ENCODE measurements at places on chromosomes 12 and 14.

GRCh38 chr14:70652871-70653270 lies 11.2 kb downstream of the TTC9 start:
- peak; percentile 22 for DNase-seq

DNA sequence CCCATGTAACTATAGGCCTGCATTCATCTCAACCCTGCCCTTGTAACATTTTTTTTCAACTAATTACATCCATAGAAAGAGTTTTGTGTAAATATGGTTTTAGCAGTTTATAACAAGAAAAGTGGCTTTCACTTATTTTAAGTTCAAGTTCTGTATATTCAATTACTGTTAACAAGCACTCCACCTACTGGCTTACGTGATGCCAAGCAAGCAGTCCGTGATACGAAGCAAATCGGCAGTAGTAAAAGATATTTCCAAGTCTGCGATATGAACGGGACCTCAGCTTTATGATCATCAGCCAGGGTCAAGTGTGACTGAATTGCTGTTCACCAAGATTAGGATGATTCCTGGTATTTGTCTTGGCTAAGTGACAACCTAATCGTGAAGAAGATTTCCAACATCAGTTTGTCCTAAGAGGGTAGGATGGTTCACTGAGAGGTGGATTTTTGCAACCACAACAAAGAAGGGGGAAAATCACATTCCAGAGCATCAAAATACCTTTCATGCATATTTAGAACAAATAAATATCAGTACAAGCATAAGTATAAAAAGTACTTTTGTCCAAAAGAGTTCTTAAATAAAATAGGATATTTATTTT lies 456.2 kb downstream of the FOXG1 start:
- peak; percentile 64 for DNase-seq

DNA sequence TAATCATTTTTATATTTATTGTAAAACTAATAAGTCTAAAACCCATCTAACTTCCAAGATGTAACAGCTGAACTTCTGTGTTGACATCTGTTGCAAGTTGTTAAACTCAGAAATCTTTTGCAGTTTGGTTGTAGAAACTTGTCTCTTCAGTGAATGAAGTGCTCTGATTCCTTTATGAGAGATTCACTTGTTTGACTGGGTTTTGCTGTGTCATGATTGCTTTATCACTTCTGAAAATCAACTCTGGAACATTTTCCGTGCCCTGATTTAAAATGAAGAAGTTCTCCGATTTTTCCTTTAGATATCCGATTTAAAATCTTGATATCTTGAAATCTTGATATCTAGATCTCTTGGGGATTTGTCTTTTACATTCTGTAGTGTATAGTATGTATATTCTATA lies 65.1 kb downstream of the DIP2B start:
- no peak for DNase-seq

- no peak for DNase-seq
Observed at GRCh38 chr12:17215759-17216570, 610.0 kb upstream of the LMO3 start.

GRCh38 chr12:47360771-47361388 lies 281.1 kb upstream of the AMIGO2 start:
- peak; percentile 19 for DNase-seq

GRCh38 chr12:26513363-26514043 lies 318.1 kb downstream of the SSPN start:
- DNase-seq, result no peak

- peak; percentile 8 for DNase-seq
Observed at GRCh38 chr12:115023279-115024265, 339.6 kb upstream of the TBX3 start.

DNA sequence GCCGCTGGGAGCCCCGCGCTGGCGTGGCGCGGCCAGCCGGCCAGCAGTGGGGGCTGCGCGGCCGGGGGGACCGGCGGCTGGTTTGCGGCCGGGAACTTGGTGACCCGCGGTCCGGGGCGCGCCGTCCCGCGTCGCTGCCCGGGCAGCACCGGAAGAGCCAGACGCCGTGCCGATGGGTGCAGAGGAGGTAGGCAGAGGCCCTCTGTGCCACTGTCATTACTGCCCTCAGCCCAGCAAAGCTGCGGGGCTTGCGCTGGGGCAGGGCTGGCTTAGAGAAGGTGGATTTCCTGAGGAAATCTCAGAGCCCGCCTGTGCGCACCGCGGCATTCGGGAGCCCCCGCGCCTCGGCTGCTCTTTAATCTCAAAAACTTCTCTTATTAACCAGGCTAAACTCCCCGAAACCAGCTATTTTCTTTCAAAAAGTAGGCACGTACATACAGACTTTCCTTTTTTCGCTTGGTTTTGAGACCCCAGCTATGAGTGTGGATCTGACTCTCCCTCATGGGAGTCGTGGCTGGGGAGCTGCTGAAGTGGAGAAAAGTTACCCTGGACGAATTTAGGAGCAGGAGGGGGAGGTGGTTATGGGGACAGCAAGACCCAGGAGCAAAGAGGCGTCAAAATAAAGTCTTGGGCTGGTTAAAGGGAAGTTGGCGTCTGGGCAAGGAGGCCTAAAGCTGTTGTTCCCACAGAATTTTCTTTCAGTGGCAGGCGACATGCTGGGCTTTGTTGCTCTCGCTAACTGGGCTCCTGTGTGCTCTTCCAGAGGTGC lies 802 bp downstream of the SUSD6 start:
- DNase-seq, result peak; percentile 47

DNA sequence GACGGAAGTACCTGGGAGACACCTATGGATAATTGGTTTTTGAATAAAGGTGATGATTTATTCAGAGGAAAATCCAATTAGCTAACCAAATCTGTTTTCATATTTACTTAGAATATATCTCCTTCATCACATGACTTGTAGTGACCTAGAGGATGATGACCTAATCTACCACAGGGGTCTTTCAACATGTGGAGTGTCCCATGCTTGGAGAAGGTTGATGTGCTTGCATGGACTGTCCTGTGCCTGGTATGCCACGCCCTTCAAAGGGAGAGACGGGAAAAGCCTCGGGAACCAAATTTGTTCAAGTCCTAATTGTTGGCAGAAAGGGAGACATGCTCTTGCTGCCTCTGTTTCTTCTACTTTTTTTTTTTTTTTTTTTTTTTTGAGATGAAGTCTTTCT lies 11.8 kb upstream of the PAPLN start:
- no peak for DNase-seq

GRCh38 chr12:118317729-118318128 lies 55.0 kb downstream of the TAOK3 start:
- no peak for DNase-seq

GRCh38 chr12:16606201-16606849 lies 363 bp upstream of the LMO3 start:
- DNase-seq, result no peak

DNA sequence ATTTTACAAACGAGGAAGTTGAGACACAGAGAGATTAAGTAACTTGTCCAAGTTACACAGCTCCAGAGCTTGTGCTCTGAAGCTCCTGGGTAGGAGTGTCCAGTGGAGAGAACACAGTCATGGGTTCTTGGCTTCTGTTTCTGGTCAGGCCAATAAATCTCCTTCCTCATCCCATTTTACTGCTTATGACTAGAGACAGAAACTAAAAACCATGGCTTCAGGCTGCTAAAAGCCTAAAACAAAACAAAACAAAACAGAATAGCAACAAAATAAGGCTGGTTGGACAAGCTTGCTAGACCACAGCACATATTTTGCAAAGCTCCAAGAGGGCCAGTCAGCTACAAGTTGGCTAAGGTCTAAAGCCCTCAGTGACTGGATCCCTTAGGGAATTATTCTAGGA lies 49.8 kb downstream of the PTGER2 start:
- no peak for DNase-seq

DNA sequence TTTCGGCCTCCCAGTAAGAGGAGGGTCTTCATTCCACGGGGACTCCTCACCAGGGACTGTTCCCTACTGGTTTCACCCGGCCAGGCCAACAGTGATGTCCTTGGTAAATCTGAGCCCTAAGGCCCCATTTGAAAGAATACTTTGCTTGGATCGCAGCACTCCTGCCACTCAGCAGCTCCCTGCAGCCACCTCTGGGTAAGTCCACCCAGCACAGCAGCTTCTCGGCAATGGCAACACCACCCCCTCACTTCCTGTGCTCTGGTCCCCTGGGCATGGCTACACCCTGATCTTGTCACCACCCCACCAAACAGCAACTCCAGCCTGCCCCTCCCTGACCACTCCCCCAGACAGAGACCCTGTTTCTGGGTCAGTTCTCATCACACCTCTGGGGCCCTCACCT lies 100.3 kb downstream of the SETD3 start:
- DNase-seq, result no peak

GRCh38 chr12:131276501-131277185 lies 322.9 kb downstream of the ADGRD1 start:
- no peak for DNase-seq

GRCh38 chr12:81530352-81530751 lies 228.8 kb downstream of the PPFIA2 start:
- DNase-seq, result no peak

DNA sequence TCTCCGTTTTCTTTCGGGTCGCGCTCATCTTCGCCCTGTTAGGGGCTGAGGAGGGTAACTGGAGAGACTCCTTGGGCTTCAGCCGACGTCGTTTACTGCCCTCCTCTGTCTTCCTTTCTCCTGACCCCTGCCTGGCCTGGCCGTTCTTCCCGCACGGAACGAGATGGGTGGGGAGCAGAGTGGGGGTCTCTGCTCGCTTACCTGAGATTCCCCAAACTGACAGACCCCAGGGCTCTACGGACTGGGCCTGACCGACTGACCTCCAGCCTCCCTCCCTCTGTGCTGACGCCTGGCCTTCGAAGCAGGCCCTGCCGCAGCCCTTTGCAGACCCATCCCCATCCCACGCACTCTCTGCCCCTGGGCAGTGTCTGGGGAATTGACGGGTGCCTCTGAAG lies 439 bp downstream of the GOLGA5 start:
- peak; percentile 18 for DNase-seq

- DNase-seq, result peak; percentile 38
Observed at GRCh38 chr14:21024585-21025370, at the start of gene NDRG2. Gene NDRG2 (minus strand): TSS chr14:21025061. CDS start chr14:21023315, 1,746 bp downstream.

DNA sequence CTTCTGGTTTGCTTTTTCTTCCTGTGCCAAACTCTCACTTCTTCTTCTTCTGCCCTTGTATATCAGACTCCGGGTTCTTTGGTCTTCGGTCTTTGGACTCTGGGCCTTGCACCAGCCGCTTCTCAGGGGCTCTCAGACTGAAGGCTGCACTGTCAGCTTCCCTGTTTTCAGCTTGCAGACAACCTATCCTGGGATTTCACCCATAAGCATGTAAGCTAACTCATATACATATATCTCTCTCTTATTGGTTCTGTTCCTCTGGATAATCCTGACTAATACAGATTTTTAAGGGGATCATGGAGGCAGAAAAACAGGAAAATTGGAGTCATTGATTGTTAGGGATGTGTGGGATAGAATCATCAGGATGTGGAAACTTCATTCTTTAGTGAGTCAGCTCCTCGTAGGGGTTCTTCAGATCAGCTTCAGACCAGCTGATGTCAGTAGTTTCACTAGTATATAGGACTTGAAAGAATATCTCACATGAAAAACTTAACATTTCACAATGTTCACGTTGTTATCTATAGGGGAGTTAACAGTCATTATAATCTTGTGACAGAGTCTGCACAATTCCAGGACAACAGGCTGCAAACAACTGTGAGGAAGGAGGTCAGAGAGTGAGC lies 102.9 kb downstream of the RASSF9 start:
- peak; percentile 17 for DNase-seq

- no peak for DNase-seq
Observed at GRCh38 chr12:111186347-111186746, 182.5 kb downstream of the PHETA1 start.

DNA sequence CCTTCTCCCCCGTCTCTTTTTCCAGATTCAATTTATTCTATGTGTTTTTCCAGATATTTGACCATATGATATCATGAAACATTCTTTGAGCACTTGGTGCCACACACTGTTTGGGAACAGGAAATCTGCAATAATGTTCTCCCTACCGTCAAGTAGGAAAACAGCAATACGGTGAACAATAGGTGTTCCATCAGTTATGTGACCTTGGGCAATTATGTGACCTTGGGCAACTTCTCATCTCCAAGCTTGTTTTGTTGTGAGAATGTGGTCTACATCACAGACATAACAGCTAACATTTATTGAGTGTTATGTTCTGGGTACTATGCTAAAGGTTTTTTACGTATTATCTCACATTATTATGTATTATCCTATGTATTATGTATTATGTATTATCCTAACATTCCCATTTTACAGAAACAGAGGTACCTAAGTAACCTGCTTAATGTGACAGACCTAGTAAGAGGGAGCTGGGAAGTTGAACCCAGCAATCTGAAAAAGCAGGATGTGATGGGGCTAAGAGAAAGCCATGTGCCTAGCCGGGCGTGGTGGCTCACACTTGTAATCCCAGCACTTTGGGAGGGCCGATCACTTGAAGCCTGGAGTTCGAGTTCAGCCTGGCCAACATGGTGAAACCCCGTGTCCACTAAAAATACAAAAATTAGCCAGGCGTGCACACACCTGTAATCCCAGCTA lies 1.2 kb upstream of the NEK9 start:
- DNase-seq, result no peak

GRCh38 chr14:92751819-92752218 lies 3.4 kb upstream of the LGMN start:
- DNase-seq, result no peak

DNA sequence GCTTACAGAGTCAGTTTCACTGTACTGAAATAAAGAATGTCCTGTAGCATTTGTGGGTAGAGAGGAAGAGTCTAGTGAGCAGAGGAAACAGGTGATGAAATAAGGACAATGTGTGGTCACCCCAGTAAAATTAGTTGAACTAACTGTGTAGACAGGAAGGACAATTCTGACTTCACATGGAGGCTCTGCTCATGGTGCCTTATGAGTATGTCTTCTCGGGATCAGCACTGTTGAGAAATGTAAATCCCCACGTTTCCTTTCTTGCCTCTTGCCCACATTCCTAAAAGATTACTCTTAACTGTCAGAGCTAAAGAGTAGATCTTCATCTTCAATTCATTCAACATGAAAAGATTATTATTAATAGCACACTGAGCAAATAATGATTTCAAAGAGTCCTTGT lies 113.2 kb upstream of the FLRT2 start:
- DNase-seq, result peak; percentile 88

GRCh38 chr12:50261654-50262053 lies 21.7 kb downstream of the LIMA1 start:
- no peak for DNase-seq

DNA sequence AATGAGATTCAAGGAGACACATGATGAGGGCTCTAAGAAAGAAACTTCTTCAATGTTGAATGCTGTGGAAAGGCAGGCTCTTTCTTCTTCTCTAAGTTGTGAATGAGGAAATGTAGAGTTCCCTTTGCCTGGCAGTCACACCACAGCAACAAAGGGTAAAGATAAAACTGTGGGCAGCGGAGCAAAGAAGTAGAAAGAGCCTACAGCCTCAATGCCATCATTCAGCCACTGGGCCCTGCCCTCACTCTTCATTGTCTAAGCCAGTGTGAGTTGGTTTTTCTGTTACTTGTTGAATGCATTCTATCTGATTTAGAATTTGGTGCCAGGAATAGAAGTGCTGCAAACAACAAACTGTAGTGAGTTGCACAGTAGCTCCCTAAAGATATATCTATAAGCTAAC lies 12.2 kb downstream of the SDR9C7 start:
- no peak for DNase-seq

- no peak for DNase-seq
Observed at GRCh38 chr12:113293100-113293499, 41.8 kb downstream of the SLC8B1 start.
